ENCODE measurements at places on chromosomes 2 and 18.

DNA sequence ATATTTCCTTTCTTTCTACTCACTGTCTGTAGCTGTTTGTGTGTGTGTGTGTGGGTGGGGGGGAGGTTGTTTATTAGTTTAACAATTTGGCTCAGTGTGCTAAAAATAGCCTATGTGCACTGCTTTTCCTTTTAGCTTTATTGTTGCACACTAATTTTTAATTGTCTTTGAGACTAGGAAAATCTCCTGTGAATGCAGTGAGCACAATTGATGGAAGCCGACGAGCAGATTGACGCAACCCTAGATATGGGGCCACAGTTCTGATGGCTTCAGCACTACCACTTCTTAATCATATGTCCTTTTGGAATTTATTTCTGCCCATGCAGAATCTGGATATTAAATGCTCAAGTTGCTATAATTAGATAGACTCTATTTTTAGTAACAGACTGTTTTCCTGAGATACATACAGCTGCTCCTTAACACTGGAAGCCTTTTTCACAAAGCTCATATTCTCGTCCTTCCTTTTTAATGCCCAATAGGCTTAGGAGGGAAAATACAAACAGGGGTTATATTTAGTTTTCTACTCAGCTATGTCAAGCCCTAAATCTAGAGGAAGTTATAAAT, 109.1 kb downstream of the IRS1 start:
- DNase-seq: no peak

DNA sequence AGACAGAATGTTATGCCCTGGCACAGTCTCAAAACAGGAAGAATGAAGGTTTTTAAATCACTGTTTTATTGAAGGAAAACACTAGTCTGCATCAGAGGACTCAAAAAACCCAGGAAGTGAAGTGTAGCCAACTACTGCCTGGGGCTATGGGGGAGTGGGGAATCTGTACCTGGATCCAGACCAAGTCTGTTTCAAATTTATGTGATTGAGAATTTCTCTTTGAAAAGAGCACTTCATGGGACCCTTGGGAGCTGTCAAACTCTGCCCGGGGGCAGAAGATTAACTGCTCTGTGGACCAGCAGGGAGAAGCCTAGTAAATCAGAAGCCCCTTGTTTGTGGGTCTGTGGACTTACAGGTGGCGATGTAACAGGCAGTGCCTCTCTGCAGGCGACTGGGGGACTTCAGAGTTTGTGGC, 45.3 kb upstream of the TANC1 start:
- no peak for DNase-seq

DNA sequence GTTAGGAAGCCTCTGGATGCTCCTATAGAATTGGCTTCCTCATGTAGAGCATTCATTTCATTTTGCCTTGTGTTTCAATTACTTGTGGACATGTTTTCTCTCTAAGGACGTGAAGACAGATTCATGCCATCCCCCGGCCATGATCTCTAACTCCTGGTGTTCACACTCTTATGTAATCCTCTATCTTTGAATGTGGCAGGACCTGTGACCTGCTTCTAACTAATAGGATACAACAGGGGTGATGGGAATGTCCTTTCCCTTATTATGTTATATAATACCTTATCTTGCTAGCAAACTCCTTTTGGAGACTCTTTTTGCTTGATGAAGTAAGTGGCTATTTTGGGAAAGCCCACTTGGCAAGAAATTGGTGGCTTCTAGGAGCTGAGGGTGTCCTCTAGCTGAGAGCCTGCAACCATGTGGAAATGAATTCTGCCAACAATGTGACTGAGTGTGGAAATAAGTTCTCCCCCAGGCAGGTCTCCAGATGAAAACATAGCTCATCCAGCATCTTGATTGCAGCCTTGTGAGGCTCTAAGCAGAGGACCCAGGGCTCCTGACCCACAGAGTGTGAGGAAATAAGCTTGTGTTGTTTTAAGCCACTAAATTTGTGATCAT, 13.8 kb downstream of the DPYSL5 start:
- no peak for DNase-seq

DNA sequence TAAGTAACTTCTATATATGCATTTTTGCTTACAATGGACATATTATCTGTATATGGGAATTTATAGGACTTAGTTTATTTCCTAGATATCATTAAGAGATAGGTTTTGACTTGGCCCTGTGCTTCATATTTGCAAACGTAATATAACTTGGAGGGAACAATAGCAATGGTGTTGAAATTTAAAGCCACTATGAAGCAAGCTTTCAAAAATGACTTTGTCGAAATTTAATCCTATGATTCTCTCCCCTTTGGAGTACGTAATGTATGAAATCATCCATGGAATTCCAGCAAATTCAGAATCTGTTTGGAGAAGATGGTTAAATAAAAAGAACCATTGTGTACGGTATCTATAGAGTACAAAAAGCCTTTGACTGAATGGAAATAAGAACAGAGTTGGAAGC, 486.3 kb downstream of the ARHGAP15 start:
- DNase-seq: no peak

DNA sequence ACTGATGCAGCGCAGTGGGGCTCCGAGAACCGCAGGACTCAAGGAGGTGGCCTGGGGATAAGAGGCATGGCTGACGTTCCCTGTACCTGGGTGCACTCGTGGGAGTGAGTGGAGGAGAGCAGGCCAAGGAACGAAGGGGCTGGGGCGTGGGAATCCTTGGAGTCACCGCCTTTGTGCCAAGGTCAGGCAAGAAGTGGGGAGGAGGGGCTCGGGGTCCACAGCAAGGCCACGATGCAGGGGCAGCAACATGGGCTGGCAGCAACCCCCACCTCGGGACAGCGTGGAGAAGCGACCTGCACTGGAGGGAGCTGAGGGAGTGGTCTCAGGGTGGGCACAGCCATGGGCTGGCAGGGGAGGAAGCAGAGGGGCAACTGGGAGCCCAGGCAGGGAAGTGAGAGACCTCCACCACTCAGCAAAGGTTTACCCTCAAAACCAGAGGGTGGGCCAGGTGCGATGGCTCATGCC, 18.6 kb downstream of the ARID5A start:
- no peak for DNase-seq

DNA sequence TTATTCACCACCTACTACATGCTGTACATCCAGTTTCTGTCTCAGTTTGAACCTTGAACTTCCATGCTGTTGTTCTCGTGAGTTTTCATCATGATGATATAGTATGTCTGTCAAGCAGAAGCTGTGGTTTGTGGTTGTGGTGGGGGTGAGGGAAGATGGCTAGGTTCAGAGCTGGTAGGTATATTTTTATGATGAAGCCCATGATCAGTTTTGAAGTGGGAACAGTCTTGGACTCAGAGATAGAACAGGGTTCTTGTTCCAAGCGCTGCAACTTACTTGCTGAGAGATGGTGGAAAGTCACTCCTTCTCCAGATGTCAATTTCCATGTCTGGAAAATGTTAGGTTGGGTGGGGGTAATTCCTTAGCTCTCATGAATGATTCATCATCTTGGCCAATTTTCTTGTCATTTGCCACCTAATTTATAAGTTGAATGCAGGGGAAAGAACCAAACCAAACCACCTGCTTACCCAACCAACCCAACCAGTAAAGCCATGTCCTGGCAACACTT, 21.6 kb downstream of the PMAIP1 start:
- peak; percentile 67 for DNase-seq

GRCh38 chr2:120759543-120760331, 24.1 kb downstream of the GLI2 start:
- DNase-seq: no peak

DNA sequence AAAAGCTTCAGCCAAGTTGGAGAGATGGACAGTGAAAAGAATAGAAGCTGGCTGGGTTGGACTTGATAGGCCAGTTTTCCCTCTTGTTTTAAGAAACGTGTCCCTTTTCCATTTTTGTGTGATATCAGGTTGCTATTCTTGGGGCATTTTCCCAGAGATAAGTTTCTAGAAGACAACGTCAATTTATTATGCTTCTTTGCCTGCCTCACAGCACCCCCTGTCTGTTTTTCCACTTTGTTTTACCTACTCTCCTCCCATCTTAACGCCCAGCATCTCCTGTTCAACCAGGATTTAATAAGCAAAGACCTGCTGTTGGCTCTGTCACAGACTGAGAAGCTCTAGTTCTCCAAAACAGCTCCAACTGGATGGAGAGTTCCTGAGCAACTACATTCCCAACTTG, 317.8 kb upstream of the ZNF521 start:
- DNase-seq: no peak

GRCh38 chr2:128271911-128272600, 46.6 kb downstream of the HS6ST1 start:
- no peak for DNase-seq

- DNase-seq: no peak
These were observed 102.5 kb downstream of the BARD1 start for GRCh38 chr2:214706986-214707385.

- no peak for DNase-seq
These were observed 20.0 kb upstream of the SGPP2 start for GRCh38 chr2:222404151-222404905.

- DNase-seq: no peak
These were observed 43.4 kb upstream of the HAAO start for GRCh38 chr2:42835577-42836371.

- DNase-seq: peak; percentile 99
These were observed at the start of gene PCBP1 for GRCh38 chr2:70086838-70087701. Gene PCBP1, plus strand, starts transcription at chr2:70087477. Its CDS starts 267 bp downstream, at chr2:70087744.
